ENCODE measurements at places on chromosomes 6 and 20.
A peak's percentile ranks its signal among the peaks of the same experiment; 100 is the strongest.

DNA sequence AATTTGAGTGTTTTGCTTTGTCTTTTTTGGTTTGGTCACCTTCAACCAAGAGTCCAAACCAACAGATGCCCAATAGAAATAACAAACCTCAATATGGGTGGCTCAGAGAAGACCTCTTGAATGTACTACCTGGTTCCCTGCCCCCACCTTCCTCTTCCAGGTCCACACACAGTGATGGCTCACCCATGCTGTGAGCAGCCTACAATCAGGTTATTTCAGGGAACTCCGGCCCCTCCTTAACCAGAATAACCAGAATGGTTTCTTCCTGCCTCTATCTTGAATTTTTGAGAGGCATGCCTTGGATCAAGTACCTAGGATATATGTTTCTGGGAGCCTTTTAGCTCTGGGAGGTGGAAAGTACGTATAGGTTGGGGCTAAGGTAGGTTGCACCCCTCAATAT lies 327.1 kb upstream of the PRDM1 start:
- DNase-seq = no peak

- DNase-seq = peak; percentile 42
These were observed 118.3 kb downstream of the SLX4IP start for GRCh38 chr20:10553326-10553984.

- no peak for DNase-seq
These were observed 98.7 kb upstream of the SGK1 start for GRCh38 chr6:134416418-134417154.

- DNase-seq = no peak
These were observed 41.8 kb upstream of the UBR2 start for GRCh38 chr6:42522036-42522435.

DNA sequence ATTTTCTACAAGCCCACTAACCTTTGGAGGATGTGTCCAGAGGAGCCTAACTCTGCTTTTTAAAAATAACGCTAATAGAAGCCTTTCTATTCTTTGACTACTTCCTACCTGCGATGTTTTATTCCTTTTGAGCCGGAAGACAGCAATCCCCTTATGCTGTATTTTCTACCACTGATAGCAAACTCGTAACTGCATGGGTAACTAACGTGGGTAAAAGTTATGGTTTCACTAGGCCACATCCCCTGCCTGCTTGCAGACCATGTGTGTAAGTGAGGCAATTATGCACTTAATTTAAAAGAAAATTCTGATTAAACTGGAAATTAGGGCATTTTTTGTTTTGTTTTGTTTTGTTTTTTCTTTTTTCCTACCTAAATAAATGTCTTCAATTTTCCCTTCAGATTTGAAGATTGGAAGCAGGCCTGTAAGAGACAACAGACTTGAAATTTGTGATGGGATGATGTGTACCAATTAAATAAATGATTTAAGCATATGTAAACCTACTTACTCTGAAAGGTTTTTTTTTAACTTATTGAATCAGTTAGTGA lies 931 bp downstream of the UFL1 start:
- no peak for DNase-seq

- DNase-seq = no peak
These were observed 191.6 kb upstream of the EXOC2 start for GRCh38 chr6:884570-884969.

- no peak for DNase-seq
These were observed 49.6 kb downstream of the PTCHD4 start for GRCh38 chr6:48061265-48061990.

GRCh38 chr20:4227085-4227821 lies 211.9 kb upstream of the RNF24 start:
- no peak for DNase-seq

DNA sequence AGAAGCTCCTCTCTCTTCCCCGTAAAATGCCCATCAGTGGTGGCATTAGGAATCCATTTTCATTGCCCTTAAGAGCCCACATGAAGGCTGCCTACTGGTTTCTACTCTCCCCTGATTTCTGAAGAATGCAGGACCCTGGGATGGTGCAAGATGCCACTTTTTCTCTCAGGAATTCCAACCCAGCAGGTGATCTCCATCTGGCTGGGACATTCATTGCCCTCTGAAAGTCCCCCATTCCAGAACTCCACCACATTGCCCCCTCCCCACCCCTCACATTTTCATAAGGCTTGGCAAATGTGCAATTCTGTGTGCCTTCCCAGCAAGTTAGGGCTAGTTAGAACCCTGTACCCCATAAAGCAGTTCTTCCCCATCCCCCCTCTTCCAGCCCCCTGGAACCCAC lies 88.0 kb downstream of the BANF2 start:
- no peak for DNase-seq

- DNase-seq = no peak
These were observed 650.0 kb downstream of the UTRN start for GRCh38 chr6:144935181-144935580.

- no peak for DNase-seq
These were observed 21.7 kb downstream of the RPRD1B start for GRCh38 chr20:38055294-38055693.

GRCh38 chr6:13681305-13682061 lies 30.2 kb downstream of the RANBP9 start:
- DNase-seq = no peak

DNA sequence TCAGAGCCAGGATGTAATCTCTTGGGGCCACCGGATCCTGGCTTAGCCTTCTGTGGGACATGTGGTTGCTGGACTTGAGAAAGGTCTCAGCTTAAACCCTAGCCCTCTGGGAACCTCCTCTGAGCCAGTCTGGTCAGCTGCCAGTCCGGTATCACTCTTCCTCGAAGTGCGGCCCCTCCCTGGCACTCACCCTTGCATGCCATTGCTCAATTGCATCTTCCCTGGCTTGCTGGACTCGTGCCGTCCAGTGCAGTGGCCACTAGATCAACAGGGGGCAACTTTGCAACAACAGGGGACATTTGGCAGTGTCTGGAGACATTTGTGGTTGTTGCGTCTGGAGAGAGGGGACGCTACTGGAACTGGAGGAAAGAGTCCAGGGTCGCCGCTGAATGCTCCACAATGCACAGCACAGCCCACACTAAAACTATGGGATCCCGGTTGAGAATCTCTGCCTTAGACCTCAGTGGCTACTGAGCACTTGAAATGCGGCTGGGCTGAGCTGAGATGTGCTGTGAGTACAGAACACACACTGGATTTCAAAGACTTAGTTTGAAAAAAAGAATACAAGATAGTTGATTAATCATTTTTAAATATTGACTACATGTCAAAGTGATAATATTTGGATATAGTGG lies 152.1 kb downstream of the TFAP2C start:
- no peak for DNase-seq

DNA sequence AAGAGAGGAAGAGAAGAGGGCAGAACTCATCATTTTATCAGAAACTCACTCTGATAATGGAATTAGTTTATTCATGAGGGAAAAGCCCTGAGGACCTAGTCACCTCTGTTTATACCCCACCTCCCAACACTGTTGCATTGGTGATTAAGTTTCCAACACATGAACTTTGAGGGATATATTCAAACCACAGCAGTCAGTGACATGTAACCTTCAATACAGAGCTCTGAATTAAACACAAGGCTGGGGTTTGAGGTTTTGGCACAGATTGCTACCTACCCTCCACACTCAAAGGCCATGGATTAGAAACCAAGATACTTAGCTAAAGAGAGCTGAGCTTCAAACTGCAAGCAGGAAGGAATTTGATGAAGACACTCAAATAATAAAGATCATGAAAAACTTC lies 48.5 kb upstream of the MOCS1 start:
- DNase-seq = no peak

DNA sequence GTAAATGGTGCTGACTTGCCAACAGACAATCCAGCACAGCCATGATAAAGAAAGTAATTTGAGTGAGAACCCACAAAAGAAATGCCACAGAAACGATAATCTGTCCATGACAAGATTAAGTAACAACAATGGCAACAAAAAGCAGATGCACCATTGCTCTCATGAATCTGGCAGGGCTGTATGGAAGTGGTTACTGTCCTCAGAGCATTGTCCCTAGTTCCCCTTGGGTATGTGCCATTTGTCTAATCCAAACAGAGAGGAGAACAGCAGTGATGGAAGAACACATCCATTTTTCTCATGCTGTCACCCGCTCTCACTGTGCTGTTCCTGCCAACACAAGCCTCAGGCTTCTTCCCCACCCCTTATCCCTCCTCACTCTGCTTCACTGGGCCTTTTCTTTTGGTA lies 65.8 kb downstream of the REV3L start:
- no peak for DNase-seq

DNA sequence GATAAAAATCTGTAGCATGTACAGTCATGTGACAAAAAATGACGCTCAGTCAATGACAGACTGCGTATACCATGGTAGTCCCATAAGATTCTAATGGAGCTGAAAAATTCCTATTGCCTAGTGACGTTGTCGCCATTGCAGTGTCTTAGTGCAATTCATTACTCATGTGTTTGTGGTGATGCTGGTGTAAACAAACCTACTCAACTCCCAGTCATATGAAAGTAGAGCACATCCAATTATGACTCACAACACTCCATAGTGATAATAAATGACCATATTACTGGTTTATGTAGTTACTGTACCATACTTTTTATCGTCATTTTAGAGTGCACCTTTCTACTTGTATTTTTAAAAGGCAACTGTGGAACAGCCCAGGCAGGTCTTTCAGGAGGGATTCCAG lies 45.0 kb downstream of the TFAP2A start:
- no peak for DNase-seq

DNA sequence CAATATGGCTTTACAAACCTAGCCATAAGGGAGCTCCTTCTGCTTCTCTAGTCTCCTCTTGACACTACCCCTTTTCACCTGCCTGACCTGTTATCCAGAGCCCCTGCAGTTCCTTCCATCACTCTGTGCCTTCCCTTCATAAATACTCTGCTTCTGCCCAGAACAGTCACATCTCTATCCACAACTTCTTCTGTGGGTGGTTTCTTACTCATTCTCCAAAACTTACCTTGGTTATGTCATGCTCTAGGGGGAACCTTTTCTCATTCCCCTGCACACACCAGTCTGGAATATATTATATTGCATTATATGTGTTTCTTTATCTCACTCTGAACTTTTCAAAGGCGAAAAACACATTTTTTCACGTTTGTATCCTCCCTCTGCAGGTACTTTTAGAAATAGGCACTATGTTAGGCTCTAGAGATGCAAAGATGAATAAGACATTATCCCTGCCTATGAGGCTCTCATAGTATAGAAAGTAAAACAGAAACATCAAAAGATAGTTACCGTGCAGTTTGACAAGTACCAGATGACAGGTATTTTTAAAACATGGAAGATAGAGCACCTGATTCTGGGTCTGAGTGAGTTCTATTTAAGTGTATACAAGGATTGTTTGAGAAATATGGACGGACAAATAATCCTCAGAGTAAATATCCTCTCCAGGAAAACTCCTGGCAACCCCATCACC lies 51.5 kb downstream of the AIG1 start:
- no peak for DNase-seq

- DNase-seq = no peak
These were observed 223.6 kb upstream of the CITED2 start for GRCh38 chr6:139597771-139598755.

GRCh38 chr6:714100-714499 lies 21.2 kb upstream of the EXOC2 start:
- DNase-seq = no peak

GRCh38 chr6:137487869-137488149 lies 6.4 kb downstream of the OLIG3 start:
- DNase-seq = no peak

DNA sequence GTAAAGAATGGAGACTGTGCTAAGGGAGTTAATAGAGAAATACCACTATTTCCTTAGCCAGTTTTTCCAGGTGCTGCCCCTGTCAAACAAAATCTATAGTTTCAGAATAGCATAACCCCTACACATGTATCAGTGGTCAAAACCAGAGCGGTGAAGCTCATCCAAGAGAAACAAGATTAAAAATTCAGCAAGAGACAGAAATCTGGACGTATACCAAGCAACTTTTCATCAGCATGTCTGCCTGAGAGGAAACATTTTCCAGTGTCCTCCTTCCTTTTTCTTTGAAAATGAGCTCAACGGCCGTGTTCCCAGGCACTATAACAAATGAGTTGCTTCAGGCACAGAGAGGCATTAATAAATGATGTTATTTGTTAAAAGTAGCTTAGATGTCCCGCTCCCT lies 416.5 kb downstream of the BCKDHB start:
- no peak for DNase-seq

GRCh38 chr6:72826037-72826436 lies 204.2 kb downstream of the KCNQ5 start:
- DNase-seq = no peak

- DNase-seq = no peak
These were observed 2.3 kb downstream of the CD2AP start for GRCh38 chr6:47479874-47480273.

GRCh38 chr6:82408952-82409431 lies 45.4 kb downstream of the TPBG start:
- DNase-seq = no peak

DNA sequence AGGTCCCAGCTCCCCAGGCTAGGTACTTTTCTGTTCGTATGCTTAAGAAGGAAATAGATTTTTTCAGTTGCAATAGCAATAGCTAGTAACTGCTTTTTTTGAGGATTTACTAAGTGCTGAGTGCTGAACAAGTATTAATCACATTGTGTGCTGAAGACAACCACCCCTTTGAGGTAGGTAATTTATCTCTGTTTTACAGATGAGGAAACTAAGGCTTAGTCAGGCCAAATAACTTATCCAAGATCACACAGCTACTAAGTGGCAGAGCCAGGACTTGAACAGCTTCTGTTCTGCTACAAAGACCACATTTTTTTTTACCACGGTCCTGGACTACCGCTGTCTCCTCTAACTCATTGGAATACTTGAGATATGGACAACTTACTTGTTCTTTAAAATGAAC lies 39.8 kb downstream of the LRRN4 start:
- DNase-seq = no peak

GRCh38 chr6:149450679-149451375 lies 34.0 kb downstream of the ZC3H12D start:
- no peak for DNase-seq

DNA sequence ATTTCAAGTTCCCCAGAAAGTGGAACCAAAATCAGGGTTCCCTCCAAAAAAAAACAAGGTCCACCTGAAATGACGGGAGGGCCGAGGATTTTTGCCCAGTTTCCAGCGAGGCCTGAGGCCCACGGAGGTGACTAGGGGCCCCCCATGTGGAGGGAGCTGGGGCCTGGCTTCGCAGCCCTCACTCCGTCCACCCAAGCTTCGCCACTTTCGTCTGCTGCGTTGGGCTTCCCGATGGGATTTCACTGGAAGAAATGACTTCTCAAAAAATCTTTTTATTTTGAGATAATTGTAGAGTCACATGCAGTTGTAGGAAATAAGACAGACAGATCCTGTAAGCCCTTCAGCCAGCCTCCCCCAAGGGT lies 208.3 kb downstream of the TAF4 start:
- no peak for DNase-seq
